NCI-H524 treated with DMSO at 0.1 percent for 48 hours (cell line): ENCODE measurements at places on chromosomes 3 and 15.

DNA sequence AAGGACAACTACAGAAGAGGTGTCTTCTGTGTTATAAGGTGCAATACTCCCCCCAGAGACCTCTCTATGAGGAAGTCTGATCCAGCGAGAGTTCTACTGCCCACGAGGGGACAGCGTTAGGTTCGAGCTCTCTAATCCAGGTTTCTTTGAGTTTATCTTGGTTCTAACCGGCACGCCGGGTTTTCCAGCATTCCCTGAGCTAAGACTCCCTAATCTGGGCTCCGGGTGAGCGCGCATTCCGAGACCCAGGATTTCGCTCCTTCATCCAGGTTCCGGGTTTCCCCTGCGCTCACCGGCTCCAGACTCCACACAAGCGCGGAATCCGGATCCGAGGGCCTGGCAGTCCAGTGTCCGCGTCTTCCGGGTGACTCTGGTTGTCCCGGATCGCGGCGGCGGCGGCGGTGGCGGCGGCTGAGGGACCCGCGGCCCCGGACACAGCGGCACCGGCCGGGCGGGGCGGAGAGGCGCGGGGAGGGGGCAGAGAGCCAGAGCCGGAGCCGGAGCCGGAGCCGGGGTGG is at the start of gene ZNF609:
Gene ZNF609, plus strand, starts transcription at position 373 of the 518 bp plus-strand sequence. CDS start 38,842 bp downstream, outside the sequence.
- DNase-seq: peak; percentile 89

DNA sequence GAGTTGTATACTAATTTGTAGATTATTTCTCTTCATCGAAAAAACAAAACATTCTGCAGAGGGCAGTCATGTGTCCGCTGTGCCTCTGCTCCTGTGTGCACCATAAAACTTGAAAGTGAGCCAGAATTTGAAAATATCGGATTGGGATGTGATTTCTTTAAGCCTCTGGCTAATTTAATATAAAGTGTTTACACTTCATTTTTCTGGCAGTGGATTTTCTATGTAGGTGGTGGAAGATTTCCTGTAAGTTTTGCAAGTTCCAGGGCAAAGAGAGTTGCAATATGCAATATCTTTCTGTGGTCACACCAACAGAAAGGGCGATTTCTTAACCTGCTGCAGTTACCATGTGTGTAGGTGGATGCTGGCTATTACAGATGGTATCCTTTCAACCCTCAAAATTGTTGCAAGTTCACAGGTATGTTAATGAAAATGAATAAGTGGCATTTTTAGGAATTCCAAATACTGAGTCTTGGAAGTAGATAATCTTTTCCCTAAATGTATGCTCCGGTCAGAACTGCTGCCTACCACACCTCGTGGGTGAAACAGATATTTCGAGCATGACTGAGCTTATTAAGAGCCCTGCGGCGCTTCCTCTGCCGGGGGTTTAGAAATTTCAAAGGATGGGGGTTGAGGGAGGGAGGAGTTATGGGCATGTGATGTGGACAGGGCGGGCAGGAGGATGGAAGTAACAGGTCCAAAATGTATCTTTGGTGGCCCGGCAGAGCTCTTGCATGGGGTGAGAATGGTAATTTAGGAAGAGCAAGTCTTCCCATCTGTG is 134.0 kb downstream of the PGPEP1L start:
- no peak for DNase-seq

- DNase-seq: no peak
Measured at GRCh38 chr3:128784232-128784631, 58.2 kb downstream of the RAB7A start.

DNA sequence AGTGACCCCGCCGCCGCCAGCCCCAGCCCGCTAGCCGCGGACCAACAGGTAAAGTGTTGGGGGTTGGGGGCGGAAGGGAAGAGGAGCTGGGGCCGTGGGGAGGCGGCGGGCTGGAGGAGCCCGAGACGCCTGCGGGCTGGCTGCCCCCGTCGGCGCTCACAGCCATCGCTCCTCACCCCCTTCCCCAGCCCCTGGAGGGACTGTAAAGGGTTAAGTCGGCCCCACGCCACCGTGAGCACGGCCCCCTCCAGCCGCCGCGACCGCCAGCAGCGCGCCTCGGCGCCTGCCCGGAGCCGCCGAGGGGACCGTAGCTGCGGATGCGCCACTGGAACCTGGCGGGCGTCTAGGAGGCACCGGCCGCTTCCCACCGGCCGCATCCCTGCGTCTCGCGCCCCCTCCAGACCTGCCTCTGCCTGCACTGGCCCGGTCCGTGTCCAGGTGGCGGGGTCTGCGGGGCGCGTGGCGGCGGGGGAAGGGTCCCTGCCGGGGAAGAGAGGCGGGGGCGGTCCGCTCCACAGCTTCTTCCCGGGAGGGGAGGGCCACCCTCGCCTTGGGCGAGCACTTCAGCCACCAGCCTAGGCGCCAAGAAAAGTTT is 522 bp downstream of the MED12L start:
- no peak for DNase-seq

- no peak for DNase-seq
Measured at GRCh38 chr3:161354554-161354953, 16.8 kb downstream of the SPTSSB start.

- no peak for DNase-seq
Measured at GRCh38 chr3:52931889-52932288, 34.5 kb upstream of the STIMATE start.
